ENCODE measurements at places on chromosomes 5 and 9. TPM values are rescaled to one million over a fixed set of nuclear protein-coding genes. Genes with fewer than 3 reads are reported as not detected.

Gene GEMIN5
- 16.7 TPM for total RNA-seq

Gene SYK
- total RNA-seq = 26.2 TPM

Gene WDR5
- total RNA-seq = 16.1 TPM

Gene SLC1A3
- total RNA-seq = 17.7 TPM

Gene LCN1
- not detected for total RNA-seq

Gene CATSPER3
- 0.23 TPM for total RNA-seq

Gene GABRA1
- total RNA-seq = not detected

Gene CCDC183
- 1.9 TPM for total RNA-seq

Gene SPATA31A3
- total RNA-seq = not detected

Gene NIPAL4
- total RNA-seq = 130 TPM

Gene SLC45A2
- 2.1 TPM for total RNA-seq

Gene CNTNAP3
- 15.0 TPM for total RNA-seq

Gene ACTBL2
- total RNA-seq = 0.08 TPM

Gene MRPL22
- total RNA-seq = 19.1 TPM

Gene LCP2
- 6.5 TPM for total RNA-seq

Gene MARVELD2
- 20.9 TPM for total RNA-seq

Gene CD14
- total RNA-seq = 17.4 TPM

Gene IRX2
- 70.2 TPM for total RNA-seq

Gene ITK
- total RNA-seq = 3.1 TPM

Gene ZBED3
- 5.6 TPM for total RNA-seq

Gene POU5F2
- total RNA-seq = 0.84 TPM

Gene AGPAT2
- total RNA-seq = 52.4 TPM

Gene KIF4B
- not detected for total RNA-seq

Gene IER5L
- total RNA-seq = 11.7 TPM

Gene ATOX1
- 110 TPM for total RNA-seq

Gene SLC25A2
- 0.66 TPM for total RNA-seq

Gene NIPSNAP3A
- 22.0 TPM for total RNA-seq

Gene PBX3
- 20.7 TPM for total RNA-seq
